Sigmoid colon (tissue), 7 donors: ENCODE measurements at places on chromosomes 1 and 21. TPM values are rescaled to one million over a fixed set of nuclear protein-coding genes. Genes with fewer than 3 reads are reported as not detected.

The CCDC27 gene
- not detected for total RNA-seq

- DNase-seq: peak; percentile 56
Measured at GRCh38 chr21:43376478-43376882, 50.5 kb downstream of the SIK1 start.

DNA sequence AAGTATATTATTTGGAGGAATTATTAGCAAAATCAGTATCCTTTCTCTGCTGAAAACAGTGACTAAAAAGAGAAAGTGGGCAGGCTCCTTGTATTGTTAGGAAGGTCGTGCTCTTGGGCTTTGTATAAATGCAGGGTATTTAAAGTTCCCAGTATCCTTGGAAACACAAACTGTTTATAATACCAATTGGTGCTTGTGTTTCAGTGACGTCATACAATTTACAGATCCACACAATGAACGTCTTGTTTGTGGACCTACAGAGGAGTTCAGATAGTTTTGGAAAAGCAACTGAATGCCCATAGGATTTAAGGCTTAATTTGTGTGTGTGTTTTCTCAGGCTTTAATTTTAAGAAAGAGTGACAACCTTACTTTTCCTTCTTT, 168.2 kb downstream of the RASAL2 start:
- DNase-seq: no peak

- no peak for DNase-seq
Measured at GRCh38 chr1:42422737-42423136, 33.1 kb downstream of the ZMYND12 start.

DNA sequence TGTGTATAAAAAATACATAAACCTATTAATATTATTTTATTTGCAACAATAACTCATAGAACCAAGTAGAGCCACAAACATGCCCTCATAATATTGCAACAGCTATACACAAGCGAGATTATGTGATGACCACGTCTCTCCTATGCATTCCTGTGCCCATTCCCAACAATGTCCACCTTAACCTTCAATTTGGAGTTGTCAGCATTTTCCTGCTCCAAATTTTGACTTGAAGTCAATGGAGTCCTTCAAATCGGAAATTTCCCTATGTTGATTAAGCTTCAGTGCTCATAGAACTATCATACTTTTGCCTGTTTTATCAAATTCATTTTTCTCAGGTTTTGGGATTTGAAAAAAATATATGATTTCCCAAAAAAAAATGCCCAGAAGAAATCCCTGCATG, 27.4 kb upstream of the FAM20B start:
- DNase-seq: no peak

GRCh38 chr21:38334866-38335265, 78.1 kb downstream of the KCNJ15 start:
- DNase-seq: no peak

GRCh38 chr1:4652631-4653327, 1.6 kb upstream of the AJAP1 start:
- no peak for DNase-seq

GRCh38 chr1:8541961-8542521, 224.1 kb downstream of the SLC45A1 start:
- DNase-seq: no peak

- no peak for DNase-seq
Measured at GRCh38 chr1:37358992-37359391, 115.4 kb upstream of the ZC3H12A start.

DNA sequence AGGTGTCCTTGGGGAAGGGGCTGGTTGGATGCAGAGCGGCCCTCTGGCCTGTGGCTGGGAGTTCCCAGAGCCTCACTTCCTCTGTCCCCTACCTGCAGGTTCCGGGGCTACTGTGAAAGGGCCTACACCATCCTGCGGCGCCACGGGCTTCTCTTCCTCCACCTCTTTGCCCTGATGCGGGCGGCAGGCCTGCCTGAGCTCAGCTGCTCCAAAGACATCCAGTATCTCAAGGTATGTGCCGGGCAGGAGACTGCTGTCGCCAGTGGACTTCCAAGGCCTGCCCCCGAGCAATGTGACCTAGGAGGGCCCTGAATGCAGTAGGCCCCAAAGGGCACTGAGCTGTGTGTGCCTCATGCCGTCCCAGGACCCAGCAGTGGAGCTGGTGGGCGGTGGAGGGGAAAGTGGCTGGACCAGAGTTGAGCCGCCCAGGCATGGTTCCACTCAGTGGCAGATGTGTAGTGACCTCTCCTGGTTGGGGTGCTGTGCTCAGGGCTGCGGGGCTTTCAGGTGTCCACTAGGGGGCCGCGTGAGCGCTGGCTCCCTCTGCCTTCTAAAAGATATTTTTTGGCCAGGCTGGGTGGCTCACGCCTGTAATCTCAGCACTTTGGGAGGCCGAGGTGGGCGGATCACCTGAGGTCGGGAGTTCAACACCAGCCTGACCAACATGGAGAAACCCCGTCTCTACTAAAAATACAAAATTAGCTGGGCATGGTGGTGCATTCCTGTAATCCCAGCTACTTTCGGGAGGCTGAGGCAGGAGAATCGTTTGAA, 73.4 kb downstream of the PIK3CD start:
- peak; percentile 73 for DNase-seq

The FCMR gene
- total RNA-seq: 1.5 TPM

DNA sequence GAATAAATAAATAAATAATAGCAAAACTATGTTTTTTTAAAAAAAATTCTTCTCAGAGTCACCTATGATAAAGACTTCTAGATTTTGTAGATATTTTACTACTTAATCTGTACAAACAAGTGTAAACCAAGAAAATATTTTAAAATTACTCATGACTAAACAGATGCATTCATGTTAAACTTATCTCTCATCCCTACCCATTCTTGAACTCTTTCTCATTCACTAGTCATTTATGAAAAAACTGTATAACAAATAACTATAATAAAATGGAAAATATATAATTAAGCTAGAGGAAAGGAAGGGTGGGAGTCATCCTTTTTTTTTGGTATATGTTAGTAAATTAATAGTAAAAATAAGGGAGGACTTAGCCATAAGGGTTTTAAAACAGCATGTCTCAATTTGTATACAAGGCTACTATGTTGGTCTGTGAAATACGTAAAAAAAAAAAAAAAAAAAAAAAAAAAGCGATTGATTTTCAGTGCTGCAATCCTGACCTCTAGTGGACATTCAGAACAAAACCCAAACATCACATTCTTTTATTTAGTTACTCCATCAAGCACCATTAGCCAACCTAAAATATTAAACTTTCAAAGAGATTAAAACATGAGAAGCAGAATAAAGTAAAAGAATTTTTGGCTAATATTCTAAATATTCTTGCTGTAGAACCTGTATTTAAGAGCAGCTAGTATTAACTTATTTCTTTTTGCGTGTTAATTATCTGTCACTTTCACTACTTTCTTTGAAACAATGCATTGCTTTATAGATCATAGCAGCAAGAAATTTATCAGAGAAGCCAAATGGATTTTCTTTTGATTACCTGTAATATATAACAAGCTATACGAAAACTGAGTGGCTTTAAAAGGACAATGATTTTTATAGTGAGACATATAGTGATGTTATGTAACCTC, 255.8 kb upstream of the CACYBP start:
- no peak for DNase-seq

- no peak for DNase-seq
Measured at GRCh38 chr1:20466273-20466672, 19.7 kb downstream of the CAMK2N1 start.

GRCh38 chr1:9626201-9626608, 25.3 kb upstream of the PIK3CD start:
- no peak for DNase-seq

DNA sequence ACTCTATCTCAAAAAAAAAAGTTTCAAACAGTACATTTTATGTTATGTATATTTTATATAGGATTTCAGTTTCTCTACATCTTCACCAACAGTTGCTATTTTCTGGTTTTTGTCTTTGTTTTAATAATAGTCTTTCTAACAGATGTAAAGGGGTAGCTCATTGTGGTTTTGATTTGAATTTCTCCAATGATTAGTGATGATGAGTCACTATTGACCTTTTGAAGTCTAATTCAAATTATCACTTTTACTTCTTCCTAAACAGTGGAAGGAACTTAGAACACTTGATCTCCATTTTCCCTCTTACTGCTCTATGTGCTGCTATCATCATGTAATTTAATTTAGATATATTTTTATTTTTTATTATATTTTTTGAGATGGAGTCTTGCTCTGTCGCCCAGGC, 31.7 kb upstream of the SHCBP1L start:
- no peak for DNase-seq

DNA sequence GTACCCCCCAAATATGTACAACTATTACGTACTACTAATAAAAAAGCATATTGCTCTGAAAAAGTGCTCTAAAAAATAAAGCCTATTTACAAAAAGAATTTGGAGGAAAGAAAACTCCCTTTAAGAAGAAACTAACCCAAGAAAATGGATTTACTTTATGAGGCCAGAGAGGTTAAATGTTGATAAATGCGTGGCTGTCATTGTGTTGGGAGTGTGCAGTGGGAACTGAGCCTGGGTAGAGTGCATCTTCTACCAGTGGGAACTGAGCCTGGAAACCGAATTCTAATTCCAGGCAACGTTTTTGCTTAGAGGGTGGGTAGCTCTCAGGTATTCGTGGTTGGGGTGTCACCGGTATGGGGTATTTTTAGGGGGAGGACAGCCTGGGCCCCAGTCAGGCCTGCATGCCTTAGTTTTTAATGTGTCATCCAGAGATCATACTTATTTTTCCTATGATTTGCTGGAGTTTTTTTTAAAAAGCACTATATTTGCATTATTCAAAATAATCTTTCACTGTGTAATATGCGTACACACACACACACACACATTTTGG, 24.1 kb upstream of the RNF187 start:
- peak; percentile 10 for DNase-seq

DNA sequence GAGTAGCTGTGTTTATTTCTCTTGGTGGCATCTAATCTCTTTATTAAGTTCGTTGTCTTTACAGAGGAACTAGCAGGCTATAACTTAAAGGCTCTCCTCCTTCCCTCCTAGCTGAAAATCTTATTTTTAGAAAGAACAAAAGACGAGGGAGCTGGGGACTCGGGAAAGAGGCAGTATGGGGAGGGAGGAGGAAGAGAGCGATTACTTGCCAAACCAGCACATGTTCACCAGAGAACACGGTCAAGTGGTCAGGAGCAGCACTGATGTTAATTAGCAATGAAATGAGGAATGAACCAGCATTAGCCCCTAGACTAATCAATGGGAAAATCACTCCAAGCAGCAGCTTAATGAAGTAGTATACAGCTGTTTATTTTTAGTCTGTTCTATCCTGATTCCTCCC, 171.3 kb upstream of the ESRRG start:
- DNase-seq: no peak

The LORICRIN gene
- not detected for total RNA-seq

DNA sequence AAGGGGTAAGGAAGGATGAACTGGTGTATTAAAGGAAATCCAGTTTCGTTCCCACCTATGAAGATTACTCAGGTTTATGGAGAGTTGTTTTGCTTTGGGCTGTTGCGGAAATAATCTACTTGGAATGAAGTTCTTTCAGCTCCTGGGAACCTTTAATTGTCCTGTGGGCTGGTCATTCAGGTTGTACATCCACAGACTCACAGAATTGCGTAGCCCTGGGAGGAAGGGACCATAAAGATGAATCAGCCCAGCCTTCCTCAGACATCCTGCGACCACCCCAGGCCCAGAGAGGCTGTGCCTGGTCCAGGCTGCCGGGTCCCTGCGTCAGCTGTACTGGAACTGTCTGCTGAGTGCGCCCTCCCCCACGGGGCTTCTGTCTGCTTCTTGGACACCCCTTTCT, 72.7 kb downstream of the GALNT2 start:
- DNase-seq: no peak

DNA sequence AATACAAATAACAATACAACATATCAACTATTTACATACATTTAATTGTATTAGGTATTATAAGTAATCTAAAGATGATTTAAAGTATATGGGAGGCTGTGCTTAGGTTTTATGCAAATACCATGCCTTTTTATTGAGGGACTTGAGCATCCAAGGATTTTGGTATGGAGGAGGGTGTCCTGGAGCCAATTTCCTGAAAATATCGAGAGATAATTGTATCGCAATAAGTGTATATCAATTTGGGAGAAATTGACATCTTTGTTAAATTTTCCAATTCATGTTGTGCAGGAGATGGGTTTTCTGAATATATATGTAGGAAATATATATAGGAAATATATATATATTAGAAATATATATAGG, 63.5 kb downstream of the ATP1A1 start:
- no peak for DNase-seq

DNA sequence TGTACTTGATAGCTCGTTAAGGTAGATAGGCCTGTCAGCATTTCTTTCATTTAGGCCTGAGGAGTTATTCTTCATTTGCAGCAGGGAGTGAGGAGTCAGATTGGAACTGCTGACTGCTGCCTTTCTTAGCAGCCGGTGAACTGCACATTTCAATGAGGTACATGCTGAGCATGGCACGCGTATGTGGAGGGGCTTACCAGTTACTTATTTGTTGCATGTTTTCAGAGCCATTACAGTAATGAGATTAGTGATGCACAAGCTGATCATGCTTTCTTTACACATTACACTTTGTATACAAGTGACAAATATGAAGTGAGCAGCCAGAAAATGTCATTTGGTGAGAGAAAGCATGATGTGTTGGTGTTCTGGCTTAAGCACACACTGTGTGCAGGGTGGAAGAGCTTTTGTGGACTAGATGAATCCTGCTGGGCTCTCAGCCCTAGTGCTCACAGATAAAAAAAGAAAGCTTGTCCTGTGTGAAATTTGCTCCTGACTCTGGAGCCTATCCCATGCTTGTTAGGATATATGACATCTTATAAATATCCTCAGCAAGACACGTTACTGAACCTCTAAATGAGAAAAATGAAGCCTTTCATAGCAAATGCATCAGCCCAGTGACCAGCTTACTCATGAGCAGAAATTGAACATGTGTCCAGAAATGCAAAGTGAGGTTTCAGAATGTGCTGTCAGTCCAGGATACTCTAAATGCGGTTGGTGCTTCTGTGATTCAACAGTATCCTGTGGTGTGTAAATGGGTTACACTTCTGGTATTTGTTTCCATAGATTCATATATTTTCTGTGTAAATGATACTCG, 574.7 kb upstream of the ADGRL2 start:
- DNase-seq: no peak

- DNase-seq: no peak
Measured at GRCh38 chr1:96079581-96079980, 642.0 kb upstream of the PTBP2 start.
